ENCODE measurements at places on chromosomes 2 and 18.

DNA sequence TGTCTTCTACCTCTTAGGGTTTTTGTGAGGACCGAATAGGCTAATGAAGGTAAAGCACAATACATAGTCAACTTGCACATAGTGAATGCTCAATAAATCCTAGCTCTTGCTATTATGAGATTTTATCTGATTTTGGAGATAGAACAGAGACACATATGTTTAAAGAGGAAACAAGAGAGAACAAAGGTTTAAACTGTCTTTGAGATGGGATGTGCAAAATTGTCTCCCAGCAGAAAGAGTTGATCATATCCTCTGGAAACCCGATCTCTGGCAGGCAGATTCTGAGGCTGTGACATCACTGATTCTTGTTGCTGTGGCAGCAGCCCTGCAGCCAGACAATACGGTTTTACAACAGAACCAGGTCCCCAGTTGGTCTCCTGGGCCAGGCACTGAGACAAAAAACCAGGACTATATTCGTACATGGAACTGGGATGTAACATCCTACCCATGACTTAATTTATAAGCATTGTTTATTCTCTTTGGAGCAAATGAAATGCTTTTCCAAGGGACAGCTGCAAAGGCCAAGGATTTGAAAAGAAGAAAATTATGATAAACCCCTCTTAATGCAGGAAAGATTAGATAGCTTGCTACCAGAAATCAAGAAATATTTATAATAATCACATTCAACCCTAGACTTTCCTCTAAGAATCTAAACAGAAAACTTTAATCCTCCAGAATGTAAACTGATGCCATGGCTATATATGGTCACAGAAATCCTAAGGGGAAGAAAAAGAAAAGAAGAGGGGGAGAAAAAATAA lies 80.2 kb downstream of the SLC8A1 start:
- DNase-seq: no peak

DNA sequence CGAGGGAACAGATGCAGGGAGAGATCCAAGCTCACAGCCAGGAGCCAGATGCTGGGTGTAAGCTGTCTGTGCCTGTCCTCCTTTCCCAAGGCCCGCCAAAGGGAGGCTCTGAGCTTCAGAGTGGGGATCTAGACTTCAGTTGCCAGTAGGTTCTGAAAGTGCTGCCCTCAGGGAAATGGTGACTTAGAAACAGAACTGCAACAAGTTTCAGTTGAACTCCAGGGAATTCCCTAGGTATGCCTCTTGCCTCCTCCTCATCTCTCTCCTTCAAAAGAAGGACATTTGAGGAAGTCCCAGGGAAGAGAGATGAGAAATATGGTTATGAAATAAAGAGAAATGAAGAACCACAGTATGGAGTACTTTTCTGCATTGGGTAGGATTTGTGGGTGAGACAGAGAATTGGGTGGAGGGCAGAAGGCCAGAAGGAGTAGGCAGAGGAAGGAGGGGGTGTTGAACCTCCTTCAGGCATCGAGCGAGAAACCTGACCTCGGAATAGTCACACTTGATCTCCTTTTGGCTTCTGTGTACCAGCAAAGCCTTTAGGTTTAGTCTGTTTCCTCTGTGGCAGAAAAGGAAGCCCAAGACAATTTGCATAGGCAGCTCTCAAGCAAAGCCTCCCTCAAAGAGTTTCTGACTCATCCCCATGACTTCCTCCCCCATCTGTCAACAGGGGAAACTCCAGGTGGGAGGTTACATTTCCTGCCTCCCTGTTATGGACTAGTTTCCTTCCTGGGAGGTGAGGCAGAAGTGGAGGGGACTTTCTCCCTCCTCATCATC lies 45.7 kb downstream of the QPCT start:
- peak; percentile 71 for DNase-seq

- DNase-seq: no peak
These were observed 141.1 kb upstream of the COPS8 start for GRCh38 chr2:236944561-236944960.

GRCh38 chr2:101197215-101197745 lies 46.1 kb upstream of the TBC1D8 start:
- DNase-seq: no peak

DNA sequence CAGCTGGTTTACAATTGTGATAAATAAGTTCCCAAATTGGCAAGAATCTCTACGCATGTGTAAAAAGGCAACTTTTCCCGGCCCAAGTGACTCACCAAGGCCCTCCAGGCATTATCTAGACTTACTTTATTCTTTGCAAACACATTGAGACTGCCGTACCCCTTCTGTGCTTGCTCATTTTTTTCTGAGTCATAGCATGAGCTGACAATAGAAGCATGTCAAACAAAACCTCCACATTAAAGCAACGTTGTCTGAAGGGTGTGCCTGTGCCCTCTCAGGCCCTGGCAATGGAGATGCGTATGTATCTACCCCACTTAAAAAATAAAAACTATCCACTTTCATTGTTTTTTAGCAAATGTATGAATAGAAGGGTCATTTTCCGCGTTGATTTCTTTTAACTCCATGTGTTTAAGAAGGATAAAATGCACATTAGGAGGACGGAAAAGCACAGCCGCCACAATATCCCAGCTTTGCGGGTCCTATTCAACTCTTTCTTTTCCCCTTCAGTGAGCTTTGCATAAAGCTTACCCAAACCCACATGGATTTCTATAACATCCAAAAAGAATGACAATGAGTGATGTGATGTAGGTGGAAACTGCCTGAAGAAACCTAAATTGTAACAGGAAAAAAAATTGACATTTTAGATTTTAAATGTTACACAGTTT lies 298.2 kb downstream of the CDCA7 start:
- DNase-seq: no peak

DNA sequence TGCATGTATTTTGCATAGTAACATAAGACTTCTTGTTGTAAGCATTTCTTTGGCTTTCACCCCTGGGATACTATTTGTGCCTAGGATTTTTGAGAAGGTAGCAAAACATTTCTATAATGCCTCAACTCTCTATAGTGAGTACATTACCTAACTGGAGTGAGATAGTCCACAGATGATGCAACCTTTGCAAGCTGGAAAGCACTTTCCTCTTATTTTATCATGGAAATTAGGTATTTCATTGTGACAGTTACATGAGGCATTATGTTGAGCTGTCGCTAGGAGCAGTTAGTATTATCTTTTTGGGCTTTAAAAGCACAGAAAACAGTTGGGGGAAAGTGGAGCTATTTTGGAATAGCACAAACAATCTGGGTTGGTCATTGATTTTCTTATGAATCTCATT lies 786.2 kb downstream of the DCC start:
- no peak for DNase-seq

DNA sequence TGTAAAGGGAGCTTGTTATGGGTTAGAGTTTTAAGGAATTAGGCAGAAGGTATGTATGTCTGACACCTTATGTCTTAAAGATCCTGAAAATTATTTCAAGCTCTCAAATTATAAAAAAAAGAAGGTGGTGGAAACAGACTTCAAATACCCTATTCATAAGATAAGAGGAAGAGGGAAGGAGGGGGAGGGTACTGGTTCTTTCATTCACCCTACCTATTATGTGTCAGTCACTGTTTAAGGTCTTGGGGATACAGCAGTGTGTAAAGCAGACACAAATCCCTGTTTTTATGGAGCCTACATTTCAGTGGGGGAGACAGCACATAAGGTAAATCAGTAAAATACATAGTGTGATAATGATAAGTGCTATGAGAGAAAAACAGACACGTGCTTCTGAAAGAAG lies 184.4 kb downstream of the FHOD3 start:
- DNase-seq: no peak

- no peak for DNase-seq
These were observed 253.9 kb downstream of the OSR1 start for GRCh38 chr2:19104503-19104902.

- no peak for DNase-seq
These were observed 25.8 kb upstream of the SLC14A2 start for GRCh38 chr18:45589356-45590035.

DNA sequence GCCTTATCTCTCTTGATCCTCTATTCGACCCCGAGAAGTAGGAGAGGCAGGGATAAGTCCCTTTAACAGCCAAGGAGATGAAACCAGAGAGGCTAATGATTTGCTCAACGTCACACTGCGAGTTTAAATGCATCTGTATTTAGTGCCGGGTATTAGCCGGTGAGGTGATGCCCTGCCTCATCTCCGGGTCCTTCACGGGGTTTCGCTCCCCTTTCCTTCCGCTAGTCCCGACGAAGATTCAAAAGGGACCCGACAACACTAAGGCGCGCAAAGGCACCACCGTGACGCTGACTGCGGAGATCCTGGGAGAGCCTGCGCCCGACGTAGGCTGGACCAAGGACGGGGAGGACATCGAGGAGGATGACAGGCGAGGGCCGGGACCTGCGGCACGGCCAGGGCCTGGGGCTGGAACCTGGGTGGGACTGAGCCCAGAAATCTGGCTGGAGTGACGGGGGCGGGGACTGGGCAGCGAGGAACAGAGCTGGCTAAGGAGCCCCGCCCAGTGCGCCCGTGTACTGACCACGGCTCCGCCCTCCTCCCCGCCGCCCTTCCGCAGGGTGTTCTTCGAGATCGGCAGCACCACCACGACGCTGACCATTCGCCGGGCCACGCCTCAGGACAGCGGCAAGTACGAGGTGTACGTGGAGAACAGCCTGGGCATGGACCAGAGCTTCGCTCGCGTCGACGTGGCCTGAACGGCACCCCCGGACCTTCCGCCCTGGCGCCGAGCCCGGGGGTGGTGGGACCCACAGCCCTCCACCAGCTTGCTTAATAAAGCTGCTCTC lies 1.0 kb upstream of the GMPPA start:
- no peak for DNase-seq

GRCh38 chr2:40666398-40666797 lies 214.5 kb upstream of the SLC8A1 start:
- no peak for DNase-seq

- DNase-seq: no peak
These were observed 5.2 kb downstream of the ANKRD53 start for GRCh38 chr2:70983506-70984227.

GRCh38 chr2:156349161-156349560 lies 16.6 kb upstream of the NR4A2 start:
- DNase-seq: no peak

DNA sequence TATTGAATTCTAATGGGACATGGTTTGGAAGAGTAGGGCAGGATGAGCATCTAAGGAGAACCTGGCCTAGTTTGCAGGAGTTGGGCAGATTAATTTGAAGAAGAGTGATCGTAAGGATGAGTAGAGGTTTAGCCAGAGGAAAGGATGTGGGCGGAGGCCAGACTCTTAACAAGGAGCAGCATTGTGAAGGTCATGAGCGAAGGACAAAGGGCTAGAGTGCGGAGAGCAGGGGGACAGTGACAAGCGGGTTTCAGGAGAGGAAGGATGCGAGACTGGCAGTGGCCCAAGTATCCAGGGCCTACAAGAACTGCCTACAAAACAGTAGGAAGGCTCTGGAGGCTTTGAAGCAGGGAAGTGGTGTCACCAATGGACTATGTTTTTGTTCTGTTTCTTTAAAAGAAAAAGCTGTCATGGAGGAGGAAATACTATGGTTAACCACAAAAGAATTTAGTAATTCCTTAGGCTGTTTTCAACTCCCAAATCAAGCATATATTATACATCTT lies 20.1 kb downstream of the SLC66A3 start:
- DNase-seq: no peak

DNA sequence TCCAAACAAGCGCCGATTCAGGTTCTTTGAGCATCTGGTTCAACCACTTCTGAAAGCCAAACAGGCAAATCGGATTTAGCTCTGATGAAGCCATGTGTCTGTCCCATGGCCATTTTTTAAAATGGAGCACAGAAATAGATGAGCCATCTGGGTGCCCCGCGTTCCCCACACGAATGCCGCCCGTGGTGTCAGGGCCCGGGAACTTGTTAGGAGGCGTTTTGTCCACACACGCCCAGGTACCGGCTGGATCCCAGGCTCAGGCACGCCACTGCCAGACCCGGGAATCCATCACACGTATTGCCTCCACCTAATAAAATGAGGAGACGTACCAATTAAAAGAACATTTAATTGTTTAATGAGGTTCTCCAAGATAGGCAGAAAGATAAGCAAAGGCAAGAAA lies 374.4 kb upstream of the SALL3 start:
- no peak for DNase-seq

GRCh38 chr2:181780657-181781056 lies 100.3 kb upstream of the NEUROD1 start:
- DNase-seq: no peak

DNA sequence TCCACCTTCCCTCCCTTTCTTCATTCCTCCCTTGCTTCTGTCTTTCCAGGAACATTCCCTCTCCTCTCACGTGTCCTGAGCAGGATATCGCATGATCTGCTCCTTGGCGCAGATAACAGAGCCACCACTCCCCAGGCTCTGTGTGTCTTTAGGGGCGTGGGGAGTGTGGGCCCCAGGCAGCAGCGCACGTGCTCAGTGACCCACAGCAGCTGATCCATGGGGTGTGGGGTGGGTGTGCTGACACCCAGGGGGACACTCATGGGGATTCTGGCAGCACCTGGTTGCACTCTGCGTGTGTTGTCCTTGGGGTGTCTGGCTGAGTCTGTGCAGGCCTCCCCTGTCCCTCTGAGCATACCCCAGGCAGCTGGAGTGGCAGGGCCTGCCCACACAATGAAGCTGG lies 9.9 kb upstream of the FOSL2 start:
- DNase-seq: no peak

DNA sequence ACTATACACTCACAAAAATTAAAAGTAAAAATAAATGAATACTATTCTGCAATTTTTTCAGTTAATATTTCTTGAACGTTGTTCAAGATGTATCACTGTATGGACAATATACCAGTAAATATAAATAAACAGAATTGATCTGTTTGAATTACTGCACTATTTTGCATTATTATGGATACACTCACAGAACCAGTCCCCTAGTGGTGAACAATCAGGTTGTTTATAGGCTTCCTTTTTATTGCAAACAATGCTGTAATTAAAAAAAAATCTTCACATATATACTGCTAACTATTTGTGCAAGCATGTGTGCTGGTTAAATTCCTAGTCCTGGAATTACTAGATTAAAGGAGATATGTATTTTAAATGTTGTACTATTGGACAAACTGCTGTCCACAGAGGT lies 306.0 kb downstream of the FBXO15 start:
- DNase-seq: no peak

GRCh38 chr2:61253136-61253535 lies 91.1 kb downstream of the C2orf74 start:
- no peak for DNase-seq

DNA sequence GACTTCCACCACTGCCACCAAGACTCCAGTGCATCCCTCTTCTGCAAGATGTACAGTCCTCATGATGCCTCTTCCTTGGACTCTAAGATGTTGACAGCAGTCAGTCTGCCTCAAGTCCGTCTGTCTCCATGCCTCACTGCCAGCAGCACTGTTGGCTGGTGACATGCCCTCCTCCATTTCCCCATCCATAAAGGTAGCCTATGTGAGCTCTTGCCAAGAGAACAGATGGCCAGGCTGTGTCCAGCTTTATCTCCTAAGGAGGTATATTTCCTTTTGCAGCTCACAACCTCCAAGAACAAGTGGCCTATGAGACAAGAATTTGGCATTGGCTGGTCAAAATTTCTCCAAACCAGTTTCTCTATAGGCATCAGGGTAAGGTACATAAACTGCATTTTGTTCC lies 149.3 kb upstream of the HNRNPA3 start:
- DNase-seq: no peak

DNA sequence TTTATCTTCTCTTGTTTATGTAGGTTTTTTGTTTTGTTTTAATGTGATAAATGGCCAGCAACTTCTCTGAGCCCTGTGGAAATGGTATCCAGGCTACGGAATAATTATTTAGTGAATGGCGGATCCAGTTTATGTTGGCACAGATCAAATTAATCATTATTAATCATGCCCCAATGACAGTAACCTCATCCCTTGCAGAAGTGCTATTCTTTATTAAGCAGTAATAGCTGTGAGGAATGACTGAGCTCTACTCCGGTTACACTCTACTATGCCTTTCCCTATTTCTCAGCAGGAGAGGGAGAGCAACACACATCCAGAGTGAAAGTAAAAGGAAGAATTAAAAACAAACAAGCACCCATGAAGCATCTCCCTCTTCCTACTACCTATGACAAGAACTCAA lies 84.8 kb downstream of the SETBP1 start:
- DNase-seq: no peak
